ENCODE measurements at places on chromosomes 1 and 21.

GRCh38 chr1:228898582-228898992, 163.3 kb downstream of the RHOU start:
- no peak for DNase-seq

DNA sequence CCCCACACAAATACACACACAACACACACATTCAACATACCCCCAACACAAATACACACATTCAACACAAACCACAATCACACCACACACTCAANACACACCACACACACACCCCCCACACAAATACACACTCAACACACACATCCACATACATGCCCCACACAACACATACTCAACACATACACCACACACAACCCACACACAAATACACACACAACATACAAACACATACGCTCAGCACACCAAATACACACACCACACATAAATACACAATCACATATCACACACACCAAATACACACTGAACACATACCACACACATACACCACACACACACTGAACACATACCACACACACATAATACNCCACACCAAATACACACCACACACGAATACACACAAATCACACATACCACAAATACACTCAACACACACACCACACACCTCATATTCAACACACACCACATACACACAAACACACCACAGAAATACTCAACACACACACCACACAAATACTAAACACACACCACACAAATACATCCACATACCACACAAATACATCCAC, 48.9 kb downstream of the PRDM15 start:
- no peak for DNase-seq

DNA sequence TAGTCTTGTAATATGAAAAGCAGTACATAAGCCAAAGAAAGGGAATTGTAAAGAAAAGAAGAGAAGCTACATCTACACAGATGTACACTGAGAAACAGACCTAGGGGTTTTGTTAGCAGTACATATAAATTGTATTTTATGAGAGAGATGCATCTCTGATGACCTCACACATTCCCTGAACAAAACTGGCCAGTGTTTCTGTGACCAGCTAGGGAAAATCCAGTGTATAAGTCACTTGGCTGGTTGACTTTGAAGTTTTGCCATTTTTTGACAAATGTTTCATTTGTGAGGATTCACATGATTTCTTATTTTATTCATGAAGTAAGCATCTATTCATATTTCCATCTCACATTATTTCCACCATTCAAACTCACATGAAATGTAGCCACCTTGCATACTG, 28.3 kb upstream of the DYNLT5 start:
- DNase-seq, result no peak

- no peak for DNase-seq
Measured at GRCh38 chr1:94281361-94282142, 44.2 kb upstream of the ARHGAP29 start.
